MG63 (cell line): ENCODE measurements at places on chromosomes 2 and 18. TPM values are rescaled to one million over a fixed set of nuclear protein-coding genes. Genes with fewer than 3 reads are reported as not detected.

DNA sequence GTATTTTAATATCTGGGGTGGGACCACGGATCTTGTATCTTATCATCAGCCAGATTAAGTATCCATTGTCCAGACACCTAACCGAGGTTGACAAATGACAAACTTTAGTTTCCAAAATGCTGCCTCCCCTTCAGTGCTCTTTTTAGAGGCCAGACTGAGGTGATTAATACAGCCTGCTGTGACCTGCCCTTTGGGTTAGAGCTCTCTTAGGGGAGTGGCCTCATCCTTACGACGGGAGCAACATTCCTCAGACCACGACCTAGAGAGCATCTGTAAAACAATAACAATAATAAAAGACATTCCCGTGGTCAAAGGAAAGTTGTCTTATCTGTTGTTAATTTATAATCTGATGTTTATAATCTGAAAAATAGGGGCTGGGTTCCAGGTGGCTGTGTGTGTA lies 405.3 kb downstream of the LPIN1 start:
- DNase-seq, result no peak

PPP1R7 gene
- 80.2 and 89.2 TPM in 2 replicates for total RNA-seq

DNA sequence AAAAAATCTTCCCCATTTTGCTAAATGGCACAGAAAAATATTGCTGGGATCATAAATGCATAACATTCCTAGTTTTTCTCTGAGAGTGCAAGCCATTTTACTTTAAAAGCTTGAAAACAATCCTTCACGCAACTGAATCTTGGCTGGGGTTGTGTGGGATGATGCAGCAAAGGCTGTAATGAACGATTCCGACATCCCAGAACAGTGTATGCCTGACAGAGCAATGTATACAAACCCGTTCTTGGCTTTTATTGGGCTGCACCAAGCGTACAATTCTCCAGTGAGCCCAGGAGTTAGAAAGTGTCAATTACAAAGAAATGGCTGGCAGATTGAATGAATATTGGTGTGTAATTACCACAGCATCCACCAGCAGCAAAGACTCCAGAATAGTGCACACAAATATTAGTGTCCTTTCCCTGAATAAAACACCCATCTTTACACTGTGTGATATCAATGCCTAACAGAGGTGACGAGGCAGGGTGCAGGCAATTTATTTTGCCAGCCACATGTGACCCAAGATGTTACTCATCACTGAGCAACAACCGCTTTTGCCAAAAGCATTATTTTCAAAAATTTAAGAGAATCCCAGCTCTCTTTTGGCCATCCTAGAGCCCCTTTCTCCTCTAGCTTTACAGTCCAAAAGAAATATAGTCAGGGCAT lies 578.6 kb upstream of the CHAC2 start:
- peak; percentile 44 for DNase-seq

CFC1 gene
- not detected in 2 replicates for total RNA-seq

DNA sequence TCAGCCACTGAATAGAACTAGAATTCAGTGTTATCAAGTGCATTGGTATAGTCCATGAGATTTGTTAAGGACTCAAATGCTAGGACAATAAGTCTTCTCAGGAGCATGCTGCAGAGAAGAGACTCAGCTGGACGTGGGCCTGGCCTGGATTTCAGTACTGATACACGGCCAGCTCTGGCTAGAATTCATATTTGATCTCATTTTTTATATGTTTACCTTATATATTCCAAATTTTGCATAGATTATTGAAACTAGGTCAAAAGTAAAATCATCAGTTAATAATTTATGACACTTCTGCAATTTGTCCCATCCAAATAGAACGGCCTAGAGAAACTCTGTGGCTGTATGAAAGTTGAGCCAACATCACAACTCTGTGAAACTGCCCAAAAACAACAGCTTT lies 262.0 kb downstream of the DLGAP1 start:
- no peak for DNase-seq

CCDC141 gene
- not detected in 2 replicates for total RNA-seq

- no peak for DNase-seq
Measured at GRCh38 chr2:198883604-198884003, 574.1 kb downstream of the SATB2 start.

SKA1 gene
- 33.2 and 42.0 TPM in 2 replicates for total RNA-seq

DNA sequence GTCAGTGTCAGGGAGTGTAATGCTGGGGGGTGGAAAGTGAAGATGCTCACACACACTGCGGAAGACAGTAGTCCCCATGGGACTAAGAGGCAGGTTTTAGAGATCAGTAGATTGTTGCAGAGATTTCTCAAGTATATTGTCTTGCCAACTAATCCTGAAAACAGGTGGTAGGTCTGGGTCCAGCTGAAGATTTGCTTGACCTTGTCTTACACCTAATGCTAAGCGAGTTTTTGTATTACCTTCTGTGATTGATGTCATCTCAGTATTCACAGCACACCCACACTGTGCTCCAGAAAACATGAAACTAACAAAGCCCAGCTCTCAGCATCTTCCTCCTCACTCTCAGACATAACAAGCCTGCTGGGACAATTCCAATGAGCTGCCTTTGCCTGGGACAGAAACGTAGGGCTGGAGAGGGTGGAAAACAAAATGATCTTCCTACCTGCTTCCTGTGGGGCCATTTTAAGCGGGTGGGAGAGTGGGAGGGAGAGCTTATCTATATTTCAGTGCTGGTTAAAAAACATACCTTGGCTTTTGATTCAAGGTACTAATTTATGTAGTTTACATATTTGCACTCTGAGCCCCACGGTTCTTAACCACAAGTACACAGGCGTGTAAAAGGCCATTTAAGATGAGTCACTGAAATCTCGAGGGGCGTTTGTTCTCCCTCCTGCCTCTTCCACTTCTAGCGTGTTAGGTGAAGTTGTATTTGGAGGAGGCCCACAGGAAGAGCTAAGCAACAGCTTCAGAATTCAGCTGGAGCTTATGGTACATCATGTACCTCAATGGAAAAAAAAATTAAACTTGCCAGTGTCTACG lies 23.1 kb upstream of the RBMS1 start:
- no peak for DNase-seq

DNA sequence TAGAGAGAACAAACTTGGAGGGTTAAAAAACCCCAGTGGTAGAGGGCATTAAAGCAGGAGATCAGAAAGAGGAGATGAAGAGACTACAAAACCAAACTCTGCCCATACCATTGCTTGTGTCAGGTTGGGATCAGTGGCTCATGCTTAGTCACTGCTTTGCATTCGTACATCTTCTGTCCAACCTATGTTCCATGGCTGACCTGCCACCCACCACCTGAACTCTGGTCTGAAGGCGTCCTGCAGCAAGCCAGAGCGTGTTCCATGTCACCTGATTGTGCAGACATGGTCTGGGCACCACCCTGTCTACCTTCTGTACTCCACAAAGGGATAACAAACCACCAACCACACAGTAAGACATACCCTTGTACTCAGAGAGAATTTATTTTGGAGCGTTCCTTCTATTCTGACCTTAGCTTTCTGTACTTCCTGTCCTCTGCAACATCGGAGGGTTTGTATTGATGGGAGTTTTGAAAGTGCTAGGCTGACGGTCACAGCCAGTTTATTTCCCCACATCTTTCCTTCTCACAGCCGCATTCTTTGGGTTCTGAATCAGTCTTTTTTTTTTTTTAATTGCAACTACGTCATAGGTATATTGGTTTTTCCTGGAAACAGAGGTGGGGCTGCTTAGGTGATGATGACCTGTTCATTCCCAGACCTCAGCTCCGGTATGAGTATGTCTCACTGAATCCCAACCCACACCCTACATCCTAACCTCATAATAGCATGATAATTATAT lies 88.3 kb downstream of the SOWAHC start:
- no peak for DNase-seq

SALL3 gene
- not detected in 2 replicates for total RNA-seq

DNA sequence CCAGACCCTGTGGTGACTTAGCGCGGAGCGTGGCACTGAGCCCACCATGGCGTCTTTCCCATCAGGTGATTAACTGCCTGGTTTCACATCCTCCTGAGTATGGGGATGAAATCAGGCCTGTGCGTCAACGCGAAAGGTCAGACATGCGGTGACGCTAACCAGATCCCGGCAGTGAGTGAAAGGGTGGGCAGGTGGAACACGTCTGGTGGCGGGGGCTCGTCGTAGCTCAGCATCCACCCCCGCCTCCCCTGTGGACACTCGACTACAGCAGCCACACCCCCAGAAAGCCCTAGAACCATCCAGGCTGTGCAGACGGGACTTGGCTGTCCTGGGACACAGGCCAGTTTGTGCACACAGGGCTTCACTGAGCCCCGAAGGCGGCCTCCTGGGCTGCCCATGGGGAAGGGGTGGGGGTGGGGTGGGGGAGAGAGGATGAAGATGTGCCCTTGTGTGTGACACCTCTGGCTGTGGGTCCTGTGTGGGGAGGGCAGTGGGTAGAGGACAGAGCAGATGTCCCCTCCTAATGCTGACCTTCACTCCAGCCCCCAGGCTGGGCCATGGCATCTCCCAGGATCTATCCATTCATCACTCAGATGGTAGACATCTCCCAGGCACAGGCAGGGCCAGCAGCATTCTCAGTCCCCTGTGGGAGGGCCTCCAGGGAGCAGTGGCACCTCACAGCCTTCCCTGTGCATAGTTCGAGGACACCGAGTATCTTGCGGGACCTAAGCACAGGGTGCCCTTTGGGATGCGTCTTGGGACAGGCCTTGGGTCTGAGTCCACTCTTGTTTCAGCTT lies 27.5 kb downstream of the RAMP1 start:
- DNase-seq, result no peak

OSR1 gene
- total RNA-seq, result not detected in 2 replicates

- no peak for DNase-seq
Measured at GRCh38 chr2:71226096-71226964, 573 bp downstream of the PAIP2B start.
